ENCODE measurements at places on chromosomes 3 and 15. TPM values are rescaled to one million over a fixed set of nuclear protein-coding genes. Genes with fewer than 3 reads are reported as not detected.

Gene PIK3CB
- total RNA-seq = 28.8 TPM

Gene HTR3E
- total RNA-seq = not detected

Gene OR5K2
- not detected for total RNA-seq

Gene CFAP20DC
- total RNA-seq = 0.49 TPM

Gene COLQ
- total RNA-seq = 6.3 TPM

Gene HMCES
- 36.6 TPM for total RNA-seq

Gene GOLGA6L7
- not detected for total RNA-seq

Gene HCLS1
- total RNA-seq = 45.4 TPM

Gene PLA2G4E
- not detected for total RNA-seq

Gene TGM5
- not detected for total RNA-seq

Gene RYR3
- 18.5 TPM for total RNA-seq

Gene CD200R1
- 3.2 TPM for total RNA-seq

Gene UBAP1L
- total RNA-seq = 13.4 TPM

Gene LSG1
- total RNA-seq = 33.8 TPM

Gene RPN1
- 120 TPM for total RNA-seq

Gene RTP4
- 2.1 TPM for total RNA-seq

Gene DTWD1
- 62.1 TPM for total RNA-seq

Gene KNL1
- total RNA-seq = 0.89 TPM

Gene ADIPOQ
- 21.0 TPM for total RNA-seq

Gene CEP19
- 1.7 TPM for total RNA-seq

Data from sciatic nerve (tissue), 2 donors.